ENCODE measurements at places on chromosomes 2 and 18.

- DNase-seq = no peak
Observed at GRCh38 chr2:205270689-205271088, 411.6 kb upstream of the NRP2 start.

DNA sequence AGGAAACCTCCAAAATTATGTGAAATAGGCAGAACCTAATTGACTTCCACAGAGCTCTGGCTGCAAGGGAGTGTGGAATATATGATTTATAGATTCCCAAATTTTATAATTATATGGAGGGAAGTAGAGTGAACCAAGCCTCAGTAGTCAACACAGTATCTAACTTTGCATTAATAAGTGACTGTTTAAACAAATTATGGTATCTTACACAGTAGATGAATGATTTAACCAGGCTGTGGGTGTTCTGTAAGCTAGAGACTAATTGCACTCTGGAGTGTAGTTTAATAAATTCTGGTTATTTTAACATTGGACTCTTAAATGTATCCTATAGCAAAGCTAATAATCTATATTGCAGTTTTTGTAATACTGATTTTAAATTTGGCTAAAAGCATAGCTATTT is 183.5 kb downstream of the KIAA1328 start:
- DNase-seq = no peak

DNA sequence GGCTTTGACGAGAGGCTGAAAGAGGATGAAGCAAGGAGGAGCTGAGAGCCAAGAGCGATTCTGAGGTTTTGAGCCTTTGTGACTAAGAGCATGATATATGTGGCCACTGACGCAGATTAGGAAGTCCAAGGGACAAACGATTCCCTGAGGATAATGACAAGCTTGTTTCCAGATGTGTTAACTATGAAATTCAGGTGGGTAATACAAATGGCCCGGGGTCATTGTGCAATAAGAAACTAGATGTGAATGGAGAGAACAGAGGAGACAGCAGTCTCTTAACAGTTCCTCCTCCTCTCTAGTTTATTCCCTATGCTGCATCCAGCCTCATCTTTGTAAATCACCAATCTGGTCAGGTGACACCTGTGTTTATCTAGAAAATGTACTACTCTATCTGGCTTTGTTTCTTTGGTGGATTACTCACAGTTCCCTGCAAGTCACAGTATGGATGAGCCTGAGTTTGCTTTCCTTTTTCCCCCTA is 84.2 kb downstream of the SOCS6 start:
- no peak for DNase-seq

DNA sequence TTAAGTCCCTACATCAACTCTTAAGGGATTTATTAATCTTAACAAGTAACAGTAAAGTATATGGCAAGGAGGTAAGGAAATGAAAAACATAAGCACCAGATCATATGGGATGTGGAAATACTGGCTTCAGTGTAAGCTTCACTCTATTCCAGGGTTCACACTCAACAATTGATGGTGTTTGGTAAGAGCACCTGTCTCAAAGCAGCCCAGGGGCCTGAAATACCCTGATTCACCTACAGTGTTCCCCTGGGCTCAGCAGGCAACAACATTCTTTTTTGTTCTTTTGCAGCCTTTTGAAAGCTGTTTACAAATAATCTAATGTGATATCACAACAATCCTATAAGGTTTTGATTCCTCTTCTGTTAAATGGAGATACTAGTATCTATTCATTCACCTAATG is 1.2 kb upstream of the MLPH start:
- no peak for DNase-seq

DNA sequence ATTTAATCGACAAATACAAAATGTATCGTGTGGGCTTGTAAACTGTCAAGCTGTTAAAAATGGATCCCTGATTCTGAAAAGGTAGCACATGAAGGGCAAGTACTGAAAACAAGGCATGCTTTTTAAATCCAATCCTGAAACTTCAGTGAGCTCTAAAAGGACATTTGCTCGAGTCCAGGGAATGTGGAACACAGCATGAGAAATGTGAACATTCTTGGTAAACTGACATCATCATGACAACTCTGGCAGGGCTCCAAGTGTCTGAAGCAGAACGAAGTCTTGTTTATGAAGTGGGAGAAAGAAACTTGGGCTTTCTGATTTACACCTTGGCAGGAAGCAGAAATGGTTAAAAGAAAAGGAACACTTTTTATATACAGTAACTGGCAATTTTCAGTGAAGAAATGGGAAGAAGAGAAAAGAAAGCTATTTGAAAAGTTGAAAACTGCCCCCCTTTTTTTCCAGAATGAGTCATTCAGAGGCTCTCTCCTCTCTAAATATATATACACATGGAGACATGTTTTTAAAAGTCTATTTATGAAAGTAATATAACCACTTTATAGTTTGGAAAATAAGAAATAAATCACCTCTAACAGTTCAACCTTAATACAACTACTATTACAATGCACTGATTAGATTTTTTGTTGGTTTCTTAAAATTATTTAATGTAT is 120.8 kb downstream of the GAREM1 start:
- no peak for DNase-seq

DNA sequence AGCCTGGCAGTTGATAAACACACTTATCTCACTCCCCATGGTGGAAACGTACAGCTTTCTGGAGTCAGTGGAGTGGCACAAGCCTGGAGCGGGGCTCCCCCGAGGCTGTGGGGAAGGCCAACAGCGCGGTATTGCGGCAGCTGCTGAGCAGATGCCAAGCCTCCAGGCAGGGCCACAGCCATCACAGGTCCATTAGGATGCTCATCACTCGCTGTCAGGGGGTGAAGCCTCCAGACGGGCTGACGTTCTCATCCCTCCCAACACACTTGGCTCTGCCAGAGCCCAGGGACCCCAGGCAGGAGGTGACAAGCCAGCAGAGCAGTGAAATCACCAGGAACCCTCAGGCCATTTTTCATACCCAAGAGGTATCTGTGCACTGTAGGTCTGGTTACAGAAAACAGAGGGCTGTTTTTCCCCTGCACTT is 529.2 kb upstream of the KLHL29 start:
- no peak for DNase-seq

DNA sequence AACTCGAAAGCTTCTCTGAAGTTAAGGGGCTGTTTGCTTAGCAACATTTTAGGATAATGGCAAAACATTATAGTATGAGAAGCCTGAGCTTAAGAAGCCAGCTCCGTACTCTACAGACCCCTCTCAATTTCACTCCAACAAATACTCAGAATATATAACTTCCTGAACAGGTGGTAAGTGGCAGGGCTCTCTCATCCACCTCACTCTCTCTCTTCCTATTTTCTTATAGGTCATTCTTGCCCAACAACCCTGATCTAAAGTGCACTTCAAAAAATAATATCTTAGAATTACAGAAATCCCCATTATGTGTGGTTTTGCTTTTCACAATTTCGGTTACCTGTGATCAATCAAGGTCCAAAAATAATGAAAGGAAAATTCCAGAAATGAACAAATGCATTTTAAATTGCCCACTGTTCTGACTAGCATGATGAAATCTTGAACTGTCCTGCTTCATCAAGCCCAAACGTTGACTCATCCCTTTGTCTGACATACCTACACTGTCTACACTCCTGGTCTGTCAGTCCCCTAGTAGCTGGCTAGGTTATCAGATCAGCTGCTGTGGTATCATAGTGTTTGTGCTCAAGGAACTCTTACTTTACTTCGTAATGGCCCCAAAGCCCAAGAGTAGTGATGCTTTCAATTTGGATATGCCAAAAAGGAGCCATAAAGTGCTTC is 122.8 kb upstream of the COL5A2 start:
- no peak for DNase-seq

DNA sequence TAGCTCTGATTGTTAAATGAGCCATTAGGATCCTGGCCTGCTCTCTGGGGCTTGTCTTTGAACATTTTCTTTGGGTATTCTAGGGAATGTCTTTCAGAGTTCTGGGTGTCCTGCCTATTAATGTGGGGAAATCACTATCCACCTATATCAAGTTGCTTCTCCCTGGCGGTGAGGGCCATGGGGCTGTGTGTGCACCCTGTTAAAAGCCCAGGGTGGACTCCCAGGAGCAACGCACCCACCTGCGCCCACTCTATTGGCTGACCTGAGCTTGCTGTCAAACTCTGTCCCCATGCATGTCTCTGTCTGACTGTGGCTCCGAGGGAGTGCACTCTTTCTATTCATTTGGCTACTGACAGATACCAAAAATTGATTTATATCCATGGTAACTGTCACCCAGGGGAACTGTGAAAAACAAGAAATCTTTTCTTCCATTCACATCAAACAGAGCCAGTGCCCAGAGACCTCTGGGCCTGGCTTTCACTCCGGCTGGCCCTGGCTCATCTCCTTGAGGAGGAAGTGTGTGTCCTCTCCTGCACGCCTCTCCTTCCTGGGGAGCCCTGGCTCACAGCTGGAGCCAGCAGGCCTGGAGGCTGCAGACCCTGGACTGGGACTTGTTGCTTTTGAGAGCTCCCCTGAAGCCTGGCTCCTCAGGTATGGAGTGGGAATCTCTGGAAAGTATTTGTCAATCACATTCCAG is 10.5 kb upstream of the TOGARAM2 start:
- no peak for DNase-seq

- DNase-seq = no peak
Observed at GRCh38 chr2:229230256-229230655, 40.8 kb downstream of the PID1 start.

DNA sequence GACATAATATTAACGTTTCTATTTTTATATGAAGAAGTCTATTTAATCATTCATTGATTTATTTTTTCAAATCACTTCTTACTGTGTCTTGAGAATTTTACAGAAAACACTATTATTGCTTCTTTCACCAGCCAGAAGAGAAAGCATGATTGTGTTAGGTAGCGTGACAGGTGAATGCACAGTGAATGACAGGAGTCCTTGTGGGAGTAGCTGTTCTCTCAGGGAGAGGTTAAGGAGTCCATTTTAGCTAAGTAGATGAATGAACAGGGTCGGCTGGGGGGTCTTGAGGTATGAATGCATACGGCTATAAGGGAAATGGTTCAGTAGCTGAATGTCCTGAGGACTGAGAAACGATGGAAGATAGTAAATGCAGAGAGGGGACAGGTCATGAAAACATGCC is 56.2 kb downstream of the CTNNA2 start:
- no peak for DNase-seq

GRCh38 chr2:35220461-35220860 is 1135.1 kb upstream of the CRIM1 start:
- no peak for DNase-seq

DNA sequence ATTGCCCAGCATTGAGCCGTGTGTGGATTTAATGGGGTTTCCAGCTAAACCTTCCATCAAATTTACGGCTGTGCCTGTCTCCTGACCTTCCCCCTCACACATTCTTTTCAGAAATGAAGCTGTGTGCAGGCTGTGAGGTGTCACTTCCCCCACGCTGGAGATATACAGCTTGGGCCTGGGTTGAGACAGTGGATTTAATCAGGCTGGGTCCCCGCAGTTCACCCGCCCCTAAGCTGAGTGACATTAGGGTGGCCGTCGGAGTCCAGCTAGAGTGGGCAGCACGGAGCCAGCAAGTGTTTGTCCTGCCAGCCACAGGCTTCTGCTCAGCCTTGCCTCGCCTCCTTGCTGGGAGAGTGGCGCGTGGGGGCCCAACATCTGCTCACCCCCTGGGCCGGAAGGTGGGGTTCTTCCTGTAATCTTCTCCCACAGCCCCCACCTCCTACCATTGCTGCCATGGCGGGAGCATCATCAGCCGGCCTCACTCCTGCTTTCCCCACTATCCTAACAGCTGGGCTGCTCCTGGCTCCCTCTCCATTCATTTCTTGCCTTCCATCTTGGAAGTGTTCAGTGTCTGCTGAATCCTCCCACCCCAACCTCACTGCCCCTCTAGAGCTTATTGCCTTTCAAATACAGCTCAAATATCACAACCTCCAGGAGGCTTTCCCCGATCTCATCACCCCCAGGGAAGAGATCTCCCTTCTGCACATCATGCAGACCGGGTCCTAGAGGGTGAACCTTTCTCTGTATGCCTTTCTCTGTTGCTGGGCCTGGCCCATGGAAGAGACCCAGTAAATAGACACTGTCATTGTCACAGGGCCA is 149.0 kb downstream of the GLI2 start:
- no peak for DNase-seq

DNA sequence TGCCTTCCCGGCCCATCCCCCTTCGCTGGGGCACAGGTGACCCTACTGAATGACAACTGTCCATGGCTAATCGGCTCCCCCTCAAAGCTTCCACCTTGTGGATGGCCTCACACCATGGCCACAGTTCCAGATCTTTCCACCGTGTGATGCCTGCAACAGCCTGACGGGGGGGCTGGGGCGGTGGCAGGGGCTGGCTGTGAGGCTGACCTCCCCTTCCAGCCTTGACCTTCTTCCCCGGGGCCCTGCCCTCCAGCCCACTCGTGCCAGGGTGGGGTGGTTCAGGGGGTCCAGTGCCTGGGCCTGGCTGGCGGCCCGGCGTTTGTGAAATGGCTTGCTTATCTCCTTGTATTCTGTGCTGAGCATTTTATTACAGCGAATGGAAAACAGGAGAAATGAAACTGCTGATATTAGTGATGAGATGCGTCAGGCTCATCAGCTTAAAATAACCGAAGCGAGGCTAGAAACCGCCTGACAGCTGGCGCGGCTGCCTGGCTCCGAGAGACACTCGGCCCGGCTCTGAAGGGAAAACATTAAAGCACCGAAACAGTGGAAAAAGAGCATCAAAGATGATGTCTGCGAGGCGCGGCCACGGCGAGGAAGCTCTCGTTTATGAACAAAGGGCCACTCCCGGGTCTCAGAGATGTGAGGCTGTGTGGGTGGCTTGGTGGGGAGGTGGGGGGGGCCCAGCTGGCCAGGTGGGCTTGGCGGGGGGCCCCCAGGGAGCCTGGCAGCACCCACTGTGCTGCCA is 916 bp upstream of the PDCD1 start:
- DNase-seq = no peak

- DNase-seq = no peak
Observed at GRCh38 chr2:241900251-241901017, 30.9 kb downstream of the RTP5 start.

- DNase-seq = no peak
Observed at GRCh38 chr2:208983486-208983885, 440.4 kb upstream of the MAP2 start.

DNA sequence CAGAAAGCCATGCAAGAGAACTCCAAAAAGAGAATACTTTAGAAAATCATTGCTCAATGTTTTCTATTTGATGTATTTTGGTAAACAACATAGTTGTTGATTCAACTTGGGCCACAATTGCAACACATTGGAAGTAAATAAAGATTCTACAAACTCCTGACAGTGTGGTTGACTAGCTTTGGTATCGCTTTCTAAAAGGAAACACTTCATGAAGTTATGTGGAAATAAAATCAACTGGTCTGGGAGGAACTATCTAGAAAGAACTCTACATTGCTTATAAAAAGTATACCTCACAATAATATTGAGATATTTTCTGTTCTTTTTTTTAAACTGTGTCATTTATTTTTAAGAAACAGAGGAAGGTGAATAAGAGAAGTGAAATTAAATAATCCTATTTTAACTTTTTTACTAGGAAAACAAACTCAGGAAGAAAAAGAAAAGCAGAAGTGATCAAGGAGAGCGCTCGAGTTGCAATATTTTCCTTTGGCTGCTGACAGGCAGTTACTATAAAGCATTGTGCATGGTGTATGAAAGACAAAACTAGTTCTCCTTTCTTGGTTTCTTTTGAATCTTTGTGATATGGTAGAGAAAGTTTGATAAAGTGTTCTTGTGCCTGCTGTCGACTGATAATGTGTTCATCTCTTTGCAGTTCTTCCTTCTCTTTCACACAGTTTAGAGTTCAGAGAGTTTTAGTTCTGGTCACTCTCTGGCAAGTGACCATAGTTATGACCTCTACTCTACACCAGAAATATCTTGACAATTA is 3.0 kb downstream of the DHRS9 start:
- DNase-seq = no peak
